Calu3 (cell line): ENCODE measurements at places on chromosomes 16 and 17.
A peak's percentile ranks its signal among the peaks of the same experiment; 100 is the strongest.

DNA sequence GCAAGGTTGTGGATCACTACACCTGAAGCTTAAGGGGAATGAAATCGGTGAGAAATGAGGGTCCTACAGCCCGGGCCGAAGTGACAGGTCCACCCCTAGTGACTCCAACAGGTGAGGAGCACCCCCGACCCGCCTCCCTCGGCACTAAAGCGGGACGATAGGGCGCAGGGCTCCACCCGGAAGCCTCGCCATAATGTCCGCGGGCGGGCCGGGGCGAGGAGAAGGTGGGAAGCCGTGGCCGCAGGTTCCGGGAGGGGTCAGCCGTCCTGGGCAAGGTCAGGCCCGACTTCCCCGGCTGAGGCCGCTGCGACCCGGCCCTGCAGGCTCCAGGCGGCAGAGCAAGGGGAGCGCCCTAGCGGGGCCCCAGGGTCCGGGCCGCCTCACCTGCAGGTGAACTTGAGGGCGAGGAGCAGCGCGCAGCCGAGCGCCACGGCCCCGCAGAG is 543 bp downstream of the TXNDC11 start:
- peak; percentile 56 for DNase-seq
- no peaks in the 10 kb centered on the region for H3K27me3 ChIP-seq
- peak overlapping the region; percentile 98 for H3K27ac ChIP-seq
- H3K4me1 ChIP-seq, result peaks cover 51% of the 10 kb centered on the region

- no peak for DNase-seq
- no peaks in the 10 kb centered on the region for H3K27me3 ChIP-seq
- H3K36me3 ChIP-seq, result peaks cover 4% of the 10 kb centered on the region
- H3K4me1 ChIP-seq, result peaks cover 36% of the 10 kb centered on the region
- H3K4me3 ChIP-seq, result no peak overlapping the region
- no peak overlapping the region for H3K27ac ChIP-seq
Observed at GRCh38 chr16:69402439-69402838, 16.6 kb upstream of the TERF2 start.

DNA sequence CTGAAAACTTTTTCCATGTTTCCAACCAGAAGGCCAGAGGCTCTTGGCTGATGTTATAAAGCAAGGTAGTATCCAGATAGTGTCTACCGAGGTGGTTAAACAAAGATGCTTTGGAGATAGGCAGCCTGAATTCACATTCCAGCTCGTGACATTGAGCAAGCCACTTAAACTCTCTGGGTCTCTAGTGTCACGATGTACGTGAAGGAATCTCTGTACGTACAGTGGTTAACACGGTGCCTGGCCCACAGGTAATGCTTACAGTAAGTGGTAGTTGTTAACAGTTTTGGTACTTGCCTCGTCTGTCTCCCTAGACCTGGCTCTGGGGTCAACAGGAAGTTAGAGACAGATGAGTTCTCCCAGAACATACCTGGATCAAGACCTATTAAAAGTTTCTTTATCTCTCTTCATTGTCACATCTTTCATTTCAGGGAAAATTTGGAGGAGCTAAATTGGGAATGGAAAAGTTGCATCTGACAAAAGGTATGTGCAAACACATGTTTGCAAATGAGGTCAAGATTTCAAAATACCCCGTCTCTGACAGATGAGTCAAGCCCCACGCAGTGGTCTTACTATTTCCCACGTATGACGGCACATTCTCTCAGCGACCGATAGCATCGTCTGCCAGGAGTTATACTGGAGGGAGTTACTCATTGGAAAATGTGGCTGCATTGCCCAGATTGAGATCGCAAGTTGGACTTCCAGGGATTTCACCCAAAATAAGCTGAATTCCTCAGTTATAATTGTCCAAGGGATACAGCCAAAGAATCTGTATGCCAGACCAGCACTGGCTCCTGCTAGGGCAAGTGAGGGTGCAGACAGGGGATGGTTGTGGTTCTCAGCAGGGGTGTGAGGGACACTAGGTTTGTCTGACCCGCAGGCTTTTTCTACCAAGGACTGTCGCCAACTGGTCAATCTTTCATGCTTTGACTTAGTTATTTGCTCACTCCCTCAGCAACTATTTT is 18.9 kb upstream of the MYH10 start:
- no peaks in the 10 kb centered on the region for H3K36me3 ChIP-seq
- H3K4me3 ChIP-seq, result no peak overlapping the region
- H3K27me3 ChIP-seq, result peaks cover 24% of the 10 kb centered on the region
- DNase-seq, result no peak

DNA sequence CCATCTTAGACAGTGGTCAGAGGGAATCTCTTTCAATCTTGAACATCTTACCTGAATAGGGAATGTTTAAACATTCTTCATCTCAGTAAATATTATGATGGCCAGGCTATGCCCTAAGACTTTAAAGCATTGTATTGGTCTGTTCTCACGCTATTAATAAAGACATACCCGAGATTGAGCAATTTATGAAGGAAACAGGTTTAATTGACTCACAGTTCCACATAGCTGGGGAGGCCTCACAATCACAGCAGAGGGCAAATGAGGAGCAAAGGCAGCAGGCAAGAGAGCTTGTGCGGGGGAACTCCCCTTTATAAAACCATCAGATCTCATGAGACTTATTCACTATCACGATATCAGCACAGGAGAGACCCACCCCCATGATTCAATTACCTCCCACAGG is 55.3 kb upstream of the SOX9 start:
- peaks cover 11% of the 10 kb centered on the region for H3K27me3 ChIP-seq
- H3K36me3 ChIP-seq, result no peaks in the 10 kb centered on the region
- no peak overlapping the region for H3K4me3 ChIP-seq
- H3K4me1 ChIP-seq, result no peaks in the 10 kb centered on the region

DNA sequence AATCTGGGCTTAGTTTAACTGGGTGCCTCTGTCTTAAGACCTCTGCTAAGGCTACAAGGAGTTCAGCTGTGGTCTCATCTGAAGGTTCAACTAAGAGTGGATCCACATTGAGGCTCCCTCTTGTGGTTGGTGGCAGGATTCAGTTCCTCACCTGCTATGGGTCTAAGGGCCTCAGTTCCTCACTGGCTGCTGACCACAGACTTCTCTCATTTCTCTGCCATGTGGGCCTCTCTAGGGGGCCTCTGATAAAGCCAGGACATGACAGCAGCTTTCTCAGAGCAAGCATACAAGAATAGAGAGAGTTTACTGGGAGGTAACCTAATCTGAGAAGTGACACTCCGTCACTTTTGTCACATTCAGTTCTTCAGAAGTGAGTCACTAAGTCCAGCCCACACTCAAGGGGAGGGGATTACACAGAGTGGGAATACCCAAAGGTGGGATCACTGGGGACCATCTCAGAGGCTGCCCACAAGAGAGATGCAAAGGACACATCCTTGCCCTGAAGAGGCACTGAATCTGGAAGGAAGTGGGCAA is 19.2 kb upstream of the ABAT start:
- peak; percentile 62 for DNase-seq
- no peak overlapping the region for H3K4me3 ChIP-seq
- no peak overlapping the region for H3K27ac ChIP-seq
- peaks cover 5% of the 10 kb centered on the region for H3K36me3 ChIP-seq
- H3K4me1 ChIP-seq, result no peaks in the 10 kb centered on the region

GRCh38 chr16:4603624-4604170 is 11.0 kb downstream of the UBALD1 start:
- no peak for DNase-seq
- H3K36me3 ChIP-seq, result peaks cover 39% of the 10 kb centered on the region
- no peak overlapping the region for H3K4me3 ChIP-seq

DNA sequence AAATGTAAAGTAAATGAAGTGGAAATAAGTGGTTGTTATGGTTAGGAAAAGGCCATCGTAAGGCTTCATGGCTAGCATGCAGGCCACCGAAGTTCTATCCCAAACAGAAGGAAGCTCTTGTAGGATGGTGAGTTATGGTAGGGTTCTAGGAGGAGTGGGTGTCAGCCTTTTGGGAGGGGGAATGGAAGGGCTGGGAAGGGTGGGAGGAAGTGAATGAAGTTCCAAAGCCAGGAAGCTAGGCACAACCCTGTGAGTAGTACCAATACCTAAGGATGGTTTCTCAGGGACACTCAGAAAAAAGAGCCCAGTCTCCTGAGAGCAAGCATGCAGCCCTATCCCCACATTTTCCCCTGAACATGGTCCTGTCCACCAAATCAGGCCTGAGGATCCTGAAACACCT is 36.3 kb upstream of the CDRT4 start:
- no peak overlapping the region for H3K27ac ChIP-seq
- no peaks in the 10 kb centered on the region for H3K36me3 ChIP-seq
- no peak for DNase-seq
- H3K27me3 ChIP-seq, result no peaks in the 10 kb centered on the region

DNA sequence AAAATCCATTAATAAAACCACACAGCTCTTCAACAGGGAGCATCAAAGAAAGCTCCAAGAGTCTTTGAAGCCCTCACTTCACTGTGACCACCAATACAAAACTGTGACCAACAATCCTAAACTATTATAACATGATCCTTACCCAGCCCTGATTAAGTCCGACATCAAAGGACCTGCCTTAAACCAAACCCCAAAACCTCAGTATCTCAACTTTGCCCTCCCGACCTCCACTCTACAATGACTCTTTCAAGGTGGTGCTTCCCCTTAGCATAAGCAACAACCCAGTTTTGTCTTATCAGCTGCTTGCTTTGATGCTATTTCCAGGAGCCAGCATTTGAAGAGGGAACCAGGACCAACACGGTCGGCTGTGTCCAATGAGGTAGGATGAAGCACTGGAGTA is 8.5 kb upstream of the PRSS22 start:
- no peaks in the 10 kb centered on the region for H3K4me1 ChIP-seq
- H3K27me3 ChIP-seq, result no peaks in the 10 kb centered on the region
- peaks cover 14% of the 10 kb centered on the region for H3K36me3 ChIP-seq
- no peak for DNase-seq

DNA sequence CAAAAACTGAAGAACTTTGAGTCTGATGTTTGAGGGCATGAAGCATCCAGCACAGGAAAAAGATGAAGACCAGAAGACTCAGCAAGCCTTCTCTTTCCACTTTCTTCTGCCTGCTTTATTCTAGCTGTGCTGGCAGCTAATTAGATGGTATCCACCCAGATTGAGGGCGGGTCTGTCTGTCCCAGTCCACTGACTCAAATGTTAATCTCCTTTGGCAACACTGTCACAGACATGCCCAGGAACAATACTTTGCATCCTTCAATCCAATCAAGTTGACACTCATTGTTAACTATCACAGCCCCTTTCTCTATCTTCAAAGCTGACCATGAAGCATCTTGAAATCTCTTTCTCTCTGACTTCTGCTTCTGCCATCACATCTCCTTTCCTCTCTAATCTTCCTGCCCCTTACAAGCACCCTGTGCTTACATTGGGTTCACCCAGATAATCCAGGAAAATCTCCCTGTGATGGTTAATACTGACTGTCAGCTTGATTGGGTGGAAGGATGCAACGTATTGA is 115.9 kb upstream of the CDH13 start:
- H3K4me1 ChIP-seq, result no peaks in the 10 kb centered on the region
- no peaks in the 10 kb centered on the region for H3K27me3 ChIP-seq
- no peak overlapping the region for H3K27ac ChIP-seq
- H3K36me3 ChIP-seq, result no peaks in the 10 kb centered on the region
- no peak for DNase-seq

DNA sequence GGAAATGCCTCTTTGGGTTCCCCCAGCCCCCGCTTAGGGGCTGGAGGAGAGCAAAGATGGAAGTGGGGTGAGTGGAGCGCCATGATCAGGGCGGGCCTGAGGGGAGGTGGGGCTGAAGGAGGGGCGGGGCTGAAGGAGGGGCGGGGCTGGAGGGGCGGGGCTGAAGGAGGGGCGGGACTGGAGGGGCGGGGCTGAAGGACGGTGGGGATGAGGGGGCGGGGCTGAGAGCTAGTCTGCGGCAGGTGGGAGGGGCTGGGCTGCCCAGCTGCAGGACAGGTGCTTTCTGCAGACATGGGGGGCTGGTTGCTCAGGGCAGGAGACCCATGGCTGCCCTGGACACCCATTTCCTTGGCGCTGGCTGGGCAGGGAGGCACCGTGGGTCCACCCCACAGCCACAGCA is 39.1 kb upstream of the PABPN1L start:
- DNase-seq, result no peak
- H3K4me1 ChIP-seq, result peaks cover 7% of the 10 kb centered on the region
- no peak overlapping the region for H3K27ac ChIP-seq

DNA sequence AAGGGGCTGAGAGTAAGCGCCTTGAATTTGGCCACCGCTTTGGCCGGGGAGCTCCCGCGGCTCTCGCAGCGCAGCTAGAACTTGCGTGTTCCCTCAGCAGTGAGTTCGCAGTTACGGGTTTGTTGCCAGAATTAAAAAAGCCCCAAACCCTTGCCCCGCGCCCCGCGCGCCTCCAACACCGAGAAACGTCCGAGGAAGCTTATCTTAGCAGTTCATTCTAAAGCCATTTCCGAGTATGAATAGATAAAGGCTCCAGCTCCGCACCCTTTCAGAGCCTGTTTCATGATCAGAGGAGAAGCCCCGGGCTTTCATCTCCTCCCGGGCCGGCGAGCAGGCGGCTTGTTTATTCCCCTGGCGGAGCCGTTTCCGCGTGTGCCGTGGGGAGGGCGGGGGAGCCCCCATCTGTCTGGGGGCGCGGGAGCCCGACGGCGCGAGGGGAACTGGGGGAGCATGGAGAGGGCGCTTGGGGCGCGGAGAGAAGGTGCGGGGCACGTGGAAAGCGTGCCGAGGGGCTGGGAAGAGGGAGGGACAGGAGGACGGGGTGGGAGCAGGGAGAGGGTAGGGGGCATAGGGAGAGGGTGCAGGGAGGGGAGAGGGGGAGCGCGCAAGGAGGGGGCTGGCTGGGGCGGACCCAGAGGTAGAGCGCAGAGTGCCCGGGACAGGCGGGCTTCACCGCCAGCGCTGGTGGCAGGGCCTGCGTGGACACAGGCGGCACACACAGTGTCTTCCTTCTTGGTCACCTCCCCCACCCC is 9.9 kb downstream of the TBX4 start:
- H3K4me3 ChIP-seq, result peak overlapping the region; percentile 53
- peaks cover 77% of the 10 kb centered on the region for H3K27me3 ChIP-seq

GRCh38 chr16:84976644-84977400 is 34.5 kb downstream of the ZDHHC7 start:
- H3K27ac ChIP-seq, result peak overlapping the region; percentile 36
- H3K4me3 ChIP-seq, result peak overlapping the region; percentile 18
- H3K27me3 ChIP-seq, result no peaks in the 10 kb centered on the region
- peaks cover 90% of the 10 kb centered on the region for H3K36me3 ChIP-seq
- DNase-seq, result peak; percentile 73

DNA sequence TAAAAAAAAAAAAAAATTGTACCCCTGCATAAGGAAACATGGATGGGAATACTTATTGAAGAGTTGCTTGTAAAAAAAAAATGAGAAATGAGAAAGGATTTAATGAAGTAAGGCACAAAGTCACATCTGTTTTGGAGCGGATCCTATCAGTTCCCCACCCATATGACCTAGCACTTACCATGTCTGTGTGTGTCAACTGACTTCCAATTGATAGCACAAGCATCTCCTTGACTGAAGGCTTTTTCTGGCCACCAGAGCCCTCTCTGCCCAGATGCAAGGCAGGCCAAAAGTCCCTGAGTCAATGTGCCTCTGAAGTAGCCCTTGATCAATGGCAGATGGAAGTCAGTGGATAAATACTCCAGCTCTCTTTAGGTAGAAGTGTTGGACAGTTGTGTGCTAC is 13.4 kb upstream of the NLK start:
- no peak overlapping the region for H3K27ac ChIP-seq
- no peak for DNase-seq
- H3K4me3 ChIP-seq, result no peak overlapping the region
